ENCODE measurements at places on chromosomes 12 and 14.

DNA sequence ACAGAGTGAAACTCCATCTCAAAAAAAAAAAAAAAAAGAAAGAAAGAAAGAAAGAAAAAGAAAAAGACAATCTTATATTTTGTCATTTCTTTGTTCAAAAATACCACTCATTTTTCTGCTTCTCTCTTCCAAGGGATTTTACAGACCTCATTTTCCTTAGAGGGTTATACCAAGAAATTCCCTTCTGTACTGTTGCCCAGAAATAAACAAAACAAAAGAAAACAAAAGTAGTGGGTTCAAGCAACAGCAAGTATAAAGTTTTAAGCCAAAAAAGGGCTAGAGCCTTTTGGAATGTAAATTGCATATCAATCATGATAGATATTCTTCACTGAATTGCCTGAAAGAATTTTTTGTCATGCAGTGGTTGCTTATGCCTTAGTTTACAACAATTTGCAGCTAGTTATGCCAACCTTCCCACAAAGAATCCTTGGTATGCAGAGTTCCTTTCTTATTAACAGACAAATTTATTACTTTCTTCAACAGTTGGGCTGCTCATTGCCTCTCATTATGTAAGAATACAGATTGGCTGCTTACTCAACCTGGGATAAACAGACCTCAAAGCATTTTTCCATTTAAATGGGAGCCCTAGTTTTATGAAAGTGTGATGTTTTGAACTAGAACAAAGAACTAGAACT, 129.1 kb upstream of the PPFIA2 start:
- DNase-seq = no peak

DNA sequence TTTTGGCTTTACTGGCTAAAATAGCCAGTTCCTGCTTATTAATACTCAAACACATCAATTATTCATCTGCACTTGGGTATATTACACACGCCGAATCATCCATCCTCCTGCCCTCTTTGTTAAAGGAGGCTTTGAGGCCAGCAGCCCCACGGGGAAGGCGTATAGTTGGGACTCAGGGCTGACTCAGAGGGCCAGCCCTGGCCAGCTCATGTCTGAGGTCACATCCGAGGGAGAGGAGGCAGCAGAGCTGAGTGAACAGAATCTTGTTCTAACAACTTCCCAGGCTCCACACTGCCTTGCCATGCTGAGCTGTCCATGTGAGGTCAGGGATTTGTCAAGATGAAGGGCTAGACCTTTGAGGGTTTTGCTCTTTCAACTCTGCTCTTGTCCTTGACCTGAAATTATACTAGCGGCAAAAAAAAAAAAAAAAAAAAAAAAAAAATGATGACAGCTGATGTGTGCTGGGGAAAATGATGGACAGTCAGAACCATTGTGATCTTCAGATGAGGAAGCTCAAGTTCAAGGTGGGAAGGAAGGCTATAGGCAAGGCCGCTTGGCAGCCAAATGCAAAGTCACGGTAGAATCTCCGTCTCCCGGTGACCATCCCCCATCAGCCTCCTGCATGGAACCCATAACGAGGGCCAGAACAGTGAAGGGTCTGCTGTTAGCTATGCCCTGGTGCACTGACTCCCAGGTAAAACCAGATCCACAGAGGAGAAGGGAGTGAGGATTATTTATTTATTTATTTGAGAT, 12.5 kb upstream of the MARK3 start:
- DNase-seq = no peak

DNA sequence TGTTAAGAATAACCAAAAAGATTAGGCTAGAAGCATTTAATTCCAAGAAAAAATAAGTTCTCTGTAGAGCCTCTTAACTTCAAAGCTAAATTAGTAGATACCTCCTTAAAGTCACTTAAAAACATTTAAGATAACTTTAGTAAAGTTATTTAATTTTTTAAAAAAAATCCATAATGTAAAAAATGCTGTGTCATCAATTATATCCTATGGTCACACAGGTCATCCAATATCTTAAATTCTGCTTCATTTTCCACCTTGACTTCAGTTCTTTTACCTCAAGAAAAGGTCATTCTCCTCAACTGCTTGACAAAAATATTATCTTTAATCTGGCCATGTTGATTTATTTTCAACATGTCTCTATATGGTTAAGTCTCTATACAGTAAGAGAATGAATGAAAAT, 274.3 kb downstream of the PRKD1 start:
- no peak for DNase-seq

DNA sequence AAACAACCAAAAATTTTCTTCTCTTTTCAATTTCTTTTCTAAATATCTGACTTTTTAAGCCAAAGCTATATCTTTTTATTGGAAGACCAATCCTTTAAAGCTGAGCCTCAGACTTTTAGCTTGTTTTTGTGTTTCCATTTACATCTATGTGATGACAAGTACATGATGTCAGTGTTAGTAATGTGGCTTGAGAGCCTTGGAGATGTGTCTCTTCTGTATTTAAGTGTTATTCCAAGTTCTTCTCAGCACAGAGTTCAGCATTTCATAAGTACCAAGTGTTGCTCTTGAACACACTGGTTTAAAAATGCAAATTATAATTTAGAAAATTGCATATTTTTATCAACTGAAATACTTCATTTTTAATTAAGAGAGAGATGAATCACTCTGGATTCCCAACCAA, 948.9 kb upstream of the FLRT2 start:
- DNase-seq = no peak

DNA sequence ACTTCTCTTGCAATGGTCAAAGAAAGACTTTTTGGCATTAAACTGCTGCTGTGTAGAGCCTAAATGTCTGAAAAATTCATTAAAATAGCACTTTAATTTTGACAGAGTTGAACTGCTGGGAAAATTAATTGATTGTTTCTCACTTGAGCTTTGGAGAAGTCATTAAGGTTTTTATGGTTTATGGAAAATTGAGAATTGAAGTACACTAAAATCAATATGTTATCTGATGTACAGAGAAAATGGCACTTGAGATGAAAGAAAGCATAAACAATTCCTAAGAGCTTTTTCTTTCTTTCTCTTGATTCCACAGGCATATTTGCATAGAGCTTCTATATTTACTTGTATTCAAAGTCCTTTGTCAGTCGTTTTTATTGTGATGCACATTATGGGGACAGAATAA, 188.5 kb upstream of the CAND1 start:
- no peak for DNase-seq

DNA sequence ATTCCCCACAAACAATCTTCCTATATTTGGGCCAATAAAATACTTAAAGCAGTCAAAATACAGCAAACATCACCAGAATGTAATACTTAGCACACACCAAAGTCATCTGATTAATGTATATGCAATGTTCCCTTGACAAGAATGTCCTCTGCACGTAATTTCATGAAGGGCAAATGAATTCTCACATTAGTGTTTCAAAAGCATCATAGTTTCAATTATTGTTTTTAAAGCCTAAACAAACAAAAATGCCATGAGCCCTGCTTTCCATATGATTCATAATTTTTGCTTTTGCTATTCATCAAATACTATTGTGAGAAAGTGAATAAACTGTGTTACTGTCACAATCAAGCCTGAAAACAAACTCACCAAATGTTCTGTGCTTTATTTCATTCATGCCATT, 156.0 kb downstream of the EPS8 start:
- no peak for DNase-seq

- DNase-seq = no peak
These were observed 22.5 kb downstream of the PAPLN start for GRCh38 chr14:73259837-73260236.

DNA sequence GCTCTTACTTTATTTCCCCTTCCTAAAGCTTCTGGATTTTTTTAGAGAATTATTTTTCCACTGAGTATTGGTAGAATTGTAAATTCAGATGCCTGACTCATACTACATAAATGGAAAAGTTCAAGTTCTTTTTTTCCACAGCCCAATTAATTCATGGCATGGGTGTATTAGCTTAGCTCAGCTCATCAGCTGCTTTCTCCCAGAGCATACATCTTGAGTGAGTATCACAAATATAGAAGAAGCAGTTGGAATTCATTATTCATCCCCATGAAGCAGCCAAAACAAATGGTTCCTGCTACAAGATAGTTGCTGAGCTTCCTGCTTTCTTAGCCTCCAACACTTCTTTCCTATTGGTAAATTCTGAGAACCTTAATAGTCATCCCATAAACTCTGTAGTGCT, 105.1 kb downstream of the C12orf50 start:
- no peak for DNase-seq

GRCh38 chr12:80805106-80805505, 88.4 kb downstream of the MYF5 start:
- no peak for DNase-seq

- peak; percentile 93 for DNase-seq
These were observed 5.0 kb downstream of the CCND2 start for GRCh38 chr12:4278329-4279197.

GRCh38 chr12:67986632-67987031, 2.6 kb upstream of the IFNG-AS1 start:
- DNase-seq = no peak

DNA sequence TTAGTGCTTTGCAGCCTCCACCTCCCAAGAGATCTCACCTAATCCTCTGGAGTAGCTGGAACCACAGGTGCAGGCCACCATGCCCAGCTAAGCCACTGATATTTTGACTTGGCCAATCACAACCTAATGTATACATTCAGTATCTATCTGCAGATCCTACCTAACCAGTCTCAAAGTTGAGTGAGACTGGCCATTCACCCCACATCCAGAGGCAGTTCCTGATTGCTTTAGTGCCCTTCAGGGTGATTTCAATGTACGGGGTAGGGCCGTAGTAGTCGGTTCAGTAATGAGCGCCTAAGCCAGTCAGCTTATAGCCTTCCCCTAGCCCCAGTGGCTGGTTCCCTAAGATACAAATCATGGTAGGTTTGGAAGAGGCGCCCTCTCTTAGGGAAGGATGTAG, 27.4 kb upstream of the FBXO34 start:
- no peak for DNase-seq

DNA sequence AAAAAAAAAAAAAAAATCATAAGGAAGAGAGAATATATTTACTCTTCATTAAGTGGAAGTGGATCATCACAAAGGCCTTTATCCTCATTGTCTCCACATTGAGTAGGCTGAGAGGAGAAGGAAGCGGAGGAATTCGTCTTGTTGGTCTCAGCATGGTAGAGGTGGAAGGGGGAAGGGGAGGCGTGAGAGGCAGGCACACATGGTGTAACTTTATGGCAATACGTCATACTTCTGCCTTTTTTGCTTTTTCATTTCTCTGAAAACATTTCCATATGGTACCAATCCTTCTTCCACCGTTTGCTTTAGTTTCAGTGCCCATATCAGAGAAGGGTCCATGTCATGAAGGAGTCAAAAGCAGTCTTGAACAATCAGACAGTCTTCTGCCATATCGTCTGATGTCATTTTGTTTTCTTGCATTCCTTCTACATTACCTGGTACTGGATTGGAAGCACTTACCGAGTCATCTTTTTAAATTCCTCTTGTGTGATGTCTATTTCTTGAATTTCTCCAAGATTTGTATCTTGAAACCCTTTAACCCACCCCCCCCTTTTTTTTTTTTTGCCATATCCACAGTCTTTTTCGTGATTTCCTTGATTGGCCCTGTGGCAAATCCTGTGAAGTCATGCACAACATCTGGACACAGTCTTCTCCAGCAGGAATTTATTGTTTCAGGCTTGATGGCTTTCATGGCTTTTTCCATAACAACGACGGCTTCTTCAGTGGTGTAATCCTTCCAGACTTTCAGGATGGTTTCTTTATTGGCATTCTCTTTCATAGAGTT, 8.9 kb downstream of the FUT8 start:
- DNase-seq = no peak

DNA sequence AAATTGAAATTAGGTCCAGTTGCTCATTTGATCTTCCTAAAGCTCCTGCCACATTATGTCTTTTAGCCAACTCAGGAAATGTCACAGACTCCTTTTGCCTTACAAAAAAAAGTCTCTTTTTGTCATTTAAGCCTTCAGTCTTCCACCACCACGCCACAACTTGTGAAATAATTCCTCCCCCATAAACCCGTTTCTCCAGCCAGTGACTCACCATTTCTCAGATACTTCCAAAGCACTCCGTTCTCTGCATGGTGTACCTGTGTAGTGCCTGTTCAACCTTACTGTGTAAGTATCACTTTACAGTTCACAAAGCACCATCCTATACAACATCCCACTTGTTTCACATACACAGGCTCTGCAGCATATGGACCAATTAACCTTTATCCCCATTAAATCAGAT, 139.5 kb upstream of the AEBP2 start:
- no peak for DNase-seq

DNA sequence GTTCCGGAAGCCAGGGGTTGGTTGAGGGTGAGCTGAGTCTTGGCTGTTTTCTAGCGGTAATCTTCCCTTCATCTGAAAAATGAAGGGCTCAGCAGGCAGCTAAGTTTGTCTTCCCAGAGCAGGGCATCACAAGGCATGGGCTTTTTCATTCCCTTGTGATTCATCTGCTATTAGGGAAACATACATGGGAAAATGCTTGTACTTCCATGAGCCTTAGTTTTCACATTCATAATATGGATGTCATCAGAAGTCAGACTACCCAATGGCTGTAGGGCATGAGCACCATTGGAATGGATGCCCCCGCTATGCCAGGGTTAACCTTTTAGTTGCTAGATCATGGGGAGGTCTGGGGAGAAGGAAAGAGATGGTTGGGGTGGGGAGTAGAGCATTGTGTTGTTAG, 18.7 kb downstream of the HELB start:
- no peak for DNase-seq

DNA sequence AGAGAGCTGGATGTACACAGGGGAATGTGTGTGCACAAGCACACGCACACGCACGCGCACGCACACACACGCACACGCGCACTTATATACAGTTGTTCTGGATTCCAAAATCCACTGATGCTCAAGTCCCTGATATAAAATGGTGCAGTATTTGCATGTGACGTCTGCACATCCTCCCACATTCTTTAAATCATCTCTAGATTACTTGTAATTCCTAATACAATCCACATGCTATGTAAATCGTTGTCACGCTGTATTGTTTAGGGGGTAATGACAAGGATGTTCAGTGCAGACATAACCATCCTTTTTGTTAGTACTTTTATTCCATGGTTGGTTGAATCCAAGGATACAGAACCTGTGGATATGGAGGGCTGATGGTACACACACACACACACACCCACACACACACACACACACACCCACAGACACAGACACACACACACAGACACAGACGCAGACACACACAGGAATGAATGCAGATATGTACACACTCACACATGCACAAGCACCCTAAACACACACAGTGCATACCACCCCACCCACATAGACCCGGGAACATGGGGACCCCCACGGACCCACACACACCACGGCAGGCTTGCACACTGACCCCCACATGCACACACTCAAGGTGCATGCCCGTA, 188.5 kb upstream of the PRMT8 start:
- DNase-seq = no peak

DNA sequence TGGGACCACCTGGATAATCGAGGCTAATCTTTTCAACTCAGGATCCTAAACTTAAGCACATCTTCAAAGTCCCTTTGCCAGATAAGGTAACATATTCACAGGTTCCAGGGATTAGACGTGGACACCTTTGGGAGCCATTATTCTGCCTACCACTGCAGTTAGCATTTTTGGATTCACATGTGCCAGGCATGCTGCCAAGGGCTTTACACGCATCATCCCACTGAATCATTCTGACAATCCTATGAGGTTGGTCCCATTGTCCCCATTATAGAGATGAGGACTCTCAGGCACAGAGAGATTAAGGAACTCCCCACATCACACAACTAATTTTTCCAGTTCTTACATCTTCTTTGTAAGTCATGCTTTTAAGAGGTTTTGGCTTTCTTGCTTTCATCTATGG, 34.5 kb downstream of the RTN1 start:
- DNase-seq = no peak

- DNase-seq = peak; percentile 74
These were observed 830 bp upstream of the SRRM4 start for GRCh38 chr12:118980407-118981014.

- DNase-seq = no peak
These were observed 687.1 kb upstream of the FBXO33 start for GRCh38 chr14:40119321-40119720.

- no peak for DNase-seq
These were observed 388.7 kb downstream of the ZFP36L1 start for GRCh38 chr14:68404146-68404527.
